ENCODE measurements at places on chromosomes 6 and 20. TPM values are rescaled to one million over a fixed set of nuclear protein-coding genes. Genes with fewer than 3 reads are reported as not detected.

- no peak for DNase-seq
Measured at GRCh38 chr6:56832225-56832624, 122.7 kb upstream of the BEND6 start.

GRCh38 chr6:148898376-148899014 is 151.7 kb downstream of the UST start:
- DNase-seq: no peak

DNA sequence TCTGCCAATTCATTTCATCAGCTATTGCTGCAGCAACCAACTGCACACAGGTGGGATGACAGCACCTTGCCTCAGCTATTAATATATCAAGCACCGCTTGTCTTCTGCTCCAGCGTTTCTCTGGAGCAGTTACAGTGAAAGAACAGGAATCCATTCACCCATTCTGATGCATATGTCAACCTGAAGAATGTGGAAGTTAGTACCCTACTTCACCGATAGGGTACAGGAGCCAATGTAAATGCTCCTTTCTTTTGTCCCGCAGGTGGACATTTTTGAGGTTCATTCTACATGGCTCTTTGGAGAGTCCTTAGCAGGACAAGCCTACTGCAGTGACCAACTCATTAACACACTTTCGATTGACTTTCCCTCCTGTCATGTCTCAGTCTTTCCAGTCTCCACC is 139.9 kb upstream of the PRND start:
- DNase-seq: no peak

DNA sequence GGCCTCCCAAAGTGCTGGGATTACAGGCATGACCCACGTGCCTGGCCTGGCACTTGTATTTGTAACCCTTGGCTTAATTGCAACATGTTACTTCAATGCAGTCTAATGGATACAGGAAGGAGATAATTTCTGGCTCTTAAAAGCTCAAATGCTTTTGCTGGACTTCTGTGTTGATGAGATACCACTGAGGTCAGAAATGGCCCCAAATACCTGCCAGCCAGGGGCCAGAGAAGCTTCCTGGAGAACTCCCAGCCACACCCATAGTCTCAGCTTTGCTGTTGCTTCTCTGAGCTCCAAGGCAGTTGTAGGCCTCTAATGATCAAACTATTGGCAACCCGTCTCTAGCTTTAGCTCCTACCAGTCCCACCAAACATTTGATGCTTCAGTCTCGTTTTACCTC is 14.2 kb upstream of the ZNFX1 start:
- no peak for DNase-seq

GRCh38 chr6:13267142-13267651 is 61.1 kb downstream of the TBC1D7 start:
- no peak for DNase-seq

- DNase-seq: no peak
Measured at GRCh38 chr6:13428583-13429405, 58.6 kb downstream of the GFOD1 start.

DNA sequence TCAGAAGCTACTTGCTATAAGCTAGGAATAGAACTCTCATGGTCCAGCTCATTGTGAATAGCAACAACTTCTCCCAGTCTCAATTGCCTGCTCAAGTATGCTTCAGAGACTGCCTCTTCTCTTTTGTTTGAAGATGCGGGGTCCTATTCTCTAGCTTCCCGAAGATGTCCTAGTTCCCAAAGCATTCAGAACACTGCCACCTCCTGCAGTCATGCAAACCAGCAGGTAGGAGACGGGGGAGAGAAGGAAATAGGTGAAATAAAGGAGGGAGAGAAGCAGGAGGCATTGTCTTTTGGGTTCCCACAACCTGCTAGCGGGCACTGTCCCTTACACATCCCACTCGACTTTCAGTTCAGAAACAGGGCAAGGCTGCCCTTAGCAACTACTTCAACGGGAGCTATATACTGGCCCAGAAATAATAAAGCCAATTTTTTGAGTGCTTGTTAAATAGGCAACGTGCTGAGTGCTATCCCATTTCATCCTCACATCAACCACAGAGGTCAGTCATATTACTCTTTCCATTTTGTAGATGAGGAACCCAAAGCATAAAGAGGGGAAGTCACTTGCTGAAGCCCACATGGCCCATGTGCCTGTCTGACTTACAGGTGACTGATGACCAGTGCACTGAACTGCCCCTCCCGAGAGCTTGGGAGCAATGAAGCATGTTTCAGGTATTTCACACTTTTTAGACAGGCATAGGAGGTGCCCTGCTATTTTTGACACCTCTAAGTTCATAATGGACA is 61.9 kb upstream of the ATXN1 start:
- no peak for DNase-seq

GRCh38 chr6:140806431-140806830 is 1326.3 kb upstream of the GJE1 start:
- DNase-seq: no peak

DNA sequence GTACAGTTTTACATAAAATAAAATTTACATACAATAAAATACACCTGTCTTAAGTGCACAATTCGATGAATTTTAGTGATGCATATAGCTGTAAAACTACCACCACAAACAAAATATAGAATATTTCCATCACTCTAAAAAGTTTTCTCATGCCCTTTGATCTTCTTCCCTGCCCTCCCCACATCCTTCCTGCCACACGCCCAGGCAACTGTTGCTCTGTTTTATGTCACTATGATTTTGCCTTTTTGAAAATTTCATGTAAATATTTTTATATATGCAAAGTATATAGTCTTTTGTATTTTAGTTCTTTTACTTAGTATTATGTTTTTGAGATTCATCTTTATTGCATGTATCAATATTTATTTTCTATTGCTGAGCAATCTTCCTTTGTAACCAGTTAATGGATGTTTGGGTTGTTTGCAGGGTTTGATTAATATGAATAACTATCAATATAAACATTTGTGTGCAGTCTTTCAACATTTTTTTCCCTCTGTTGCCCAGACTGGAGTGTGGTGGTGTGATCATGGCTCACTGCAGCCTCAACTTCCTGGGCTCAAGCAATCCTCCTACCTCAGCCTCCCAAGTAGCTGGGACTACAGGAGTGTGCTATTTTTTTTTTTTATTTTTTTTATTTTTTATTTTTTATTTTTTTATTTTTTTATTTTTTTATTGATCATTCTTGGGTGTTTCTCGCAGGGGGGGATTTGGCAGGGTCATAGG is 23.8 kb upstream of the SAMHD1 start:
- DNase-seq: peak; percentile 42

- DNase-seq: no peak
Measured at GRCh38 chr20:15860850-15861249, 712.4 kb downstream of the KIF16B start.

- DNase-seq: no peak
Measured at GRCh38 chr6:116328528-116328903, 42.2 kb upstream of the DSE start.

Gene PSMA7
- 194 TPM for total RNA-seq

Gene ADAM33
- total RNA-seq: 86.6 TPM

Gene CD24
- 1,593 TPM for total RNA-seq

GRCh38 chr20:18985551-18985950 is 172.0 kb downstream of the SCP2D1 start:
- no peak for DNase-seq

Gene SIRPA
- total RNA-seq: 24.4 TPM

DNA sequence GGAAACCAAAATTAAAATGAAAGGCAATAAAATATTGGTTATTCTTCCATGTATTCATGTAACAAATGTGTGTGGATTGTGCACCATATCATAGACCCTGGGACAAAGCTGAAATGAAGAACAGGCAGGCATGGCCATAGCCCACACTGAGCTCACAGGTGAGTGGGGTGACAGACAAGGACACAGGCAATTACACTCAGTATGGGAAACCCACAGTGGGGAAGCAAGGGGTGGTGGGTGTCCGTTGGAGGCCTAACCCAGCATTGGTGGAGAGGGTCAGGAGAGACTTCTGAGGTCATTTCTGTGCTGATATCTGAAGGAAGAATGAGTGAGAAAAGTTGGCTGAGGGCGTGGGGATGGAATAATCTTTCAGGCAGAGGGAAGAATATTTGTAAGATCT is 47.6 kb upstream of the MAP3K4 start:
- DNase-seq: no peak

DNA sequence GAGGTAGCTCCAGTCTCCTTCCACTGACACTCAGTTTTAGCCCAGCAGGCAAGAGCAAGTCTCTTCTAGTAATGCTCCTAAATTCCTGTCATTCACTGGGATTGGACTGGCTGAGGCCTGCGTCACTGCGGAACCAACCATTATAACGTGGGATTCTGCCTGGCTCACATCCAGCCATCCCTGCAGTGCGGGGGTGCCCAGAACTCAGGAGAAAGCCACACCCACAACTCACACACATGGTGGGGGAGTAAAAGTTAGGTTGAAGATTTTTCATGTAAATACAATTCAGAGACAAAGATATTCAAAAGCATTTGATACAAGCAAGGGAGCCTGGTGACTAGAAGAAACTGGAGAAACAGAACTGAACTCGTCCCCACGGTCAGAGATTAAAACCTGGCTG is 504.0 kb upstream of the CDH4 start:
- no peak for DNase-seq

GRCh38 chr6:104509355-104509754 is 350.4 kb downstream of the HACE1 start:
- DNase-seq: no peak

Gene SLC12A5
- not detected for total RNA-seq

DNA sequence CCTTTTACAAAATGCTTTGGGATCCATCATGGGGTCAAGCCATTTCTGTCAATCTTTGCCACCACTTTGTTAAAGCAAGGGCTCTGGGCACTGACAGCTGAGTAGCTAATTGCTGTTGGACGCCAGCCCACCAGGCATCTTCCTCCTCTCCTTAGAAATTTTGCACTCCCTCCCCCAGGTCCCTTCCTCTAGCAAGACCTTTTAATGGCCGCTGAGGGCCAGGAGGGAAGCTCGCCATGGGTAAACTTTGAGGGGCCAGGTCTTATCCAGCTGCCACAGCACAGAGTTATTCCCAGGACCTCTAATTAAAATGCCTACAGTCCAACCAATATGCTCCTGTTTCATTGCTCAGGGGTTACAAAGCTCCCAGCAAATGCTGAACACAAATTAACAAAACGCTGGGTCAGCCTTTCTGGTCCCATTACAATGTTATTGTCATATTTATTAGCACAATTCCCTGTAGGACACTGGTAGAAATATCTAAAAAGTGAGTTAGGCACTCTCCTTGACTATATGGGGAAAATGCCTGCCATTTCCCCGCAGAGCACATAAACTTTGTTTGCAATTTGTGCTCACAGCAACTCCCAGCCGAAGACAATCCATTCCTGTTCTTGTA is 16.8 kb downstream of the SCML4 start:
- no peak for DNase-seq

DNA sequence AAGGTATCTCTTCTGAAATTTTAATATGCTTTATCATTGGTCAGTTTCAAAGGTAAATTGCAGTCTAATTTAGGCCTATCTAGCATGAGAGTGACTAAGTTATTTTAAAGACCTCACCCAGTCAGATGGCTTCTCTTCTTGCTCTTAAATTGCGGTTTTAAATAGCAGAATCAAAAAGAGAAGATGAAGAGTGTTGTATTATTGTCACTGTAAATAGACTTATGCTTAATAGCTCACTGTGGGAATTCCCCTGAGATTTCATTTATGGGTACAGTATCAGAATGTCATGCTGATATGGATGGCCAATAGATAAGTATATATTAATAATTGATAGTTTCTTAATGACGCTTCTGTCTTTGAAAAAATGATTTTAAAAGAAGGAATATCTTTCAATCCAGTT is 35.7 kb downstream of the AIG1 start:
- no peak for DNase-seq

DNA sequence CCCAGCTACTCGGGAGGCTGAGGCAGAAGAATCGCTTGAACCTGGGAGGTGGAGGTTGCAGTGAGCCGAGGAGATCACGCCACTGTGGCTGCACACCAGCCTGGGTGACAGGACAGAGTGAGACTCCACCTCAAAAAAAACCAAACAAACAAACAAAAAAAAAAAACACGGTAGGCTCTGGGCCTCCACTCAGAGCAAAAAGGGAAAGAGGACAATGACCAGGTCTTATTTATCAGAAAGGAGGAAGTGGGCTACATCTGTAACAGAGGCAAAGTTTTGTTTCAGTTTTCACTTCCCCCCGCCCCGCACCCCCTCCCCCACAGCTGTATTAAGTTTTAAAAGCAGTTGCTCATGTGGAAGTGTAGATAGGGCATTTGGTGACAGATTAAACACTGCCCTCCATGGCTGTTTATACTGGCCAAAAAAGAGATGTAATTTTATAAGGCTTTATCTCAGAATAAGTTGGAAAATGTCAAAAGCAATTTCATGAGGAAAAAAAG is 114.6 kb downstream of the RCAN2 start:
- no peak for DNase-seq

Gene ELOVL2
- 0.12 TPM for total RNA-seq

GRCh38 chr20:11929947-11930346 is 12.3 kb downstream of the BTBD3 start:
- no peak for DNase-seq

DNA sequence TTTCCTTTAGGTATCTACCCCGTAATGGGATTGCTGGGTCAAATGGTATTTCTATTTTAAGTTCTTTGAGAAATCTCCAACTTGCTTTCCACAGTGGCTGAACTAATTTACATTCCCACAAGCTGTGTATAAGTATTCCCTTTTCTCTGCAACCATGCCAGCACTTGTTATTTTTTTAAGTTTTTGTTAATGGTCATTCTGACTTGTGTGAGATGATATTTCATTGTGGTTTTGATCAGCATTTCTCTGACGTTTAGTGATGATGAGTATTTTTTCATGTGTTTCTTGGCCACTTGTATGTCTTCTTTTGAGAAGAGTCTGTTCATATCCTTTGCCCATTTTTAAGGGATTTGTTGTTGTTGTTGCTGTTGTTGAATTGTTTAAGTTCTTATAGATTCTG is 871.1 kb downstream of the KIF16B start:
- DNase-seq: no peak

Gene CENPB
- 71.7 TPM for total RNA-seq

DNA sequence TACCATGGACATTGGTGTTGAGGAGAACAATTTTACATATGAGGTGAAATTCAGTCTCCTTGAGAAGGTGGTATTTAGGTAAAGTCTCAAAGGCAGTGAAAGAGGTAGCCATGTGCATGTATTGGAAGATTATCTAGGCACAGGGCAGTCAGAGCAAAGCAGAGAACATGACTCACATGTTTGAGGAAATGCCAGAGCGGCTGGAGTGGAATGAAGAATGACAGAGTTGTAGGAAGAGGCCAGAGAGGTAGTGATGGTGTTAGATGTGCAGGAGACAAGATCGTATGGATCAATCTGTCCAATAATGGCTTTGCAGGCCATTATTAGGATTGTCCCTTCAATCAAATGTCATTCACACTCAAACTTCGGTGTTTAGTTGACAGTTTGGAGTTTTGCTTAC is 449.4 kb upstream of the PTCHD4 start:
- no peak for DNase-seq

- no peak for DNase-seq
Measured at GRCh38 chr20:24987873-24988835, 4.4 kb downstream of the APMAP start.
